MG63 (cell line): ENCODE measurements at places on chromosomes 12 and 14.
A peak's percentile ranks its signal among the peaks of the same experiment; 100 is the strongest.

- no peak for DNase-seq
These were observed 101.7 kb downstream of the ZFP36L1 start for GRCh38 chr14:68691031-68691791.

- peak; percentile 56 for DNase-seq
These were observed 1.5 kb downstream of the DDHD1 start for GRCh38 chr14:53151523-53152183.

DNA sequence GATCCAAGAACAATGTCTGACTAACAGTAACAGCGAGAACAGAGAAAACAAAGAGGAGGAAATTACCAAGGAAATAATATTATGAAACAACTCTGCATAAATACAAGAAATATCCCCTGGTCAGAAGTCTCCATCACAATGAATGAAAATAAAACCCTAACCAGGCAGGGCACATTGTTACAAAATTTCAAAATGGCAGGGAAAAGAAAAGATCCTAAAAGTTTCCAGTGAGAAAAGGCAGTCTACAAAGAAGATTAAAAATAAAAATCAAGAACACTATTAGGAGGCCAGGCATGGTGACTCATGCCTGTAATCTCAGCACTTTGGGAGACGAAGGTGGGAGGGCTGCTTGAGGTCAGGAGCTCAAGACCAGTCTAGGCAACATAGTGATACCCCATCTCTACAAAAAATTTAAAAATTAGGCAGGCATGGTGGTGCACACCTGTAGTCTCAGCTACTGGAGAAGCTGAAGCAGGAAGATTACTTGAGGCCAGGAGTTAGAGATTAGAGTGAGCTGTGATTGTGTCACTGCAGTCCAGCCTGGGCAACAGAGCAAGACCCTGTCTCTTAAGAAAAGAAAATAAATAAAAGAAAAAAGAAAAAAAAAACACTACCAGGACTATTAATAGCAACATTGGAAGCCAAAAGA lies 47.8 kb downstream of the FERMT2 start:
- DNase-seq = peak; percentile 38

DNA sequence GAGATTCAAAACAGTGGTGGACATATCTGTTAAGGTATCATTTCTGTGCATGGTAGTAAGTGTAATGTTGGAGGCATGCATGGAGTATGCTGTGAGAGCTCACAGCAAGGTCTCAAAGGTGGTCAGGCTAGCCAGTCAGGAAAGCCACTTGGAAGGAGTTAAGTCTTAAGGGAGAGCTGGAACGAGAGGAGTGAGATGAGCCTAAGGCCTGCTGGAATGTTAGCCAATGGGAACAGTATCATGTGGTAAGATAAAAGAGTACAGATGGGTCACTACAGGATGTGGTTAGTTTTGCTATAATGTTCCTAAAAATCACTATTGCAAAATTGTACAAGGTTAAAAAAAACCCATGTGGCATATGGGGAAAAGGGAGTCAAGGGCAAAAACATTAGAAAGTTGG lies 311.7 kb upstream of the E2F7 start:
- no peak for DNase-seq

DNA sequence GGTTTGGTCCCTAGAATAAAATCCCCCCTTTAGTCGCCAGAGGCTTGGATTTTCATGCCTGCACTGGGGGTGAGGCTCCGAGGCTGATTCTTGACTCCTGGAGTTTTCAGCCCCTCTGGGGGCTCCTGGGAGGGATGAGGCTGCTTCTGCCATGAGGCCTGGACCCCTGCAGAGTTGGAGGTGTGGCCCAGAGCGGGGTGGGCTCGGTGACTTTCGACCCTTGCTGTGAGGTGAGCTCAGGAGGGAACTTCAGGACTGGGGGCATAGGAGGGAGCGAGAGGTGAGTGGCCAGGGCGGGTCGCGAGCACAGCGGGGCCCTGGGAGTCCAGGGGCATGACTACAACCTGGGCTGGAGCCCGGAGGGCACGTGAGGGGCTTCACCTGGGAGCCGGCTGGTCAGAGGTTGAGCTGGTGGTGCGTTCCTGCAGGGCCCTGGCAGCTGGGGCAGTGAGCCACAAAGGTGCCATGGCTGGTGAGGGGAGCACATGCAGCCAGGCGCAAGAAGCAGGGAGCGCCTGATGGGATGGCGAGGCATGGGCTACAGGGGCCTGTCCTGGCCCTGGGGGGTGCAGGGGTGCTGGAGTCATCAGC lies 168.2 kb downstream of the KIF26A start:
- no peak for DNase-seq

DNA sequence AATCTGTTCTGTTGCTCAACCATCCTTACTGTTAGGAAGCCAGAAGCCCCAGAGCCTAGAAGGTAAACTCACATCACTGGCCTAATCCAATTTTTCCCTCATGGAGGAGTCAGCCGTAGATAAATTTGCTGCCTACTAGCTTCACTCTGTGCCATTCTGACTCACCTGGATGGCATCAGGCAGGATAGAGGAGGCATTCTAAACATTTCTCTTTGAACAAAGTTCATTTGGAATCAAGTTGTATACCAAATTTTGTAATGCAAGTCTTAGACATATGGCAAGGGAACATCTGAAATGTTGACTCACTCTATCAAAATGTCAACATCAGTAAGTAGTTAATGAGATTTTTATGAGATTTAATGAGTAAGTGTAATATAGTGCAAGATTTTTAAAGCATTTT lies 13.6 kb upstream of the TBC1D30 start:
- DNase-seq = peak; percentile 44

DNA sequence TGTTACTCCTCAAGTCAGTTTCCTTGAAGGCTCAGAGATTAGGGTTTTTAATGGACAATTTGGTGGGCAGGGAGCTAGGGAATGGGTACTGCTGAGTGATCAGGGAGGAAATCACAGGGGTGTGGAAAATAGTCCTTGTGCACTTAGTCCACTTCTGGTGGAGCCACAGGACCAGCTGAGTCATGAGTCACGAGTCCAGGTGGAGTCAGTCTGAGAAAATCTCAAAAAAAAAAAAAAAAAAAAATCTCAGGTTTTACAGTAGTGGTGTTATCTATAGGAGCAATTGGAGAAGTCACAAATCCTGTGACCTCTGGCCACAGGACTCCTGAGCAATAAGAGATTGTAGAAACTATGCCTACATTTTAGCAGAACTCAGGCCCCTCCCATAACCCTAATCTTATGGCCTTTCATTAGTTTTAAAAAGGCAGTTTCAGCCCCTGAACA lies 28.2 kb upstream of the AMN1 start:
- DNase-seq = peak; percentile 21

- DNase-seq = no peak
These were observed 25.9 kb downstream of the UBE2N start for GRCh38 chr12:93415723-93416464.

GRCh38 chr12:27573972-27574371 lies 50.0 kb downstream of the PPFIBP1 start:
- DNase-seq = peak; percentile 76

- DNase-seq = no peak
These were observed 45.4 kb downstream of the KDM2B start for GRCh38 chr12:121535150-121536053.

DNA sequence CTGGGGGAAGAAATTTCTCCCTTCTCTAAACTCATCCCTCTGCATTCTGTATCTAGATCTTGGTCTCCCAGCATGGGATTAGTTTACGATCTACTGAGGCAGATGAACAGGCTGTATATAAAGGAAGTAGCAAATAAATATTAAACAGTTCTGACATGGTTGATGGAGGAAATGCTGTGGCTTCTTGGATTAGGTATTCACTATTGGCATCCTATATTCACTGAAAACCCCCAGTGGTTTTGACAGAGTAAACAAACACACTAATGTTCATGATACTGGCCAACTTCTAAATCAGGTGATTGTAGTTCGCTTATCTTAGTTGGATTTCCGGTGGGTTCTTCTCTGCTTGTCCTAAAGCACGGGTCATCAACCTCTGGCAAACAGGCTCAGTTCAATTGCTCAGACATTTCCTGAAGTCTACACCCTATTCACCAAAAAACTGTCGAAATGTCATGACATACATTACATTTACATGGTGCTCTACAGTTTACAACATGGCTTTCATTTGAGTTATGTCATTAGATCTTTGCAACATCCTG lies 433.9 kb downstream of the EGLN3 start:
- DNase-seq = no peak

GRCh38 chr12:26128168-26128567 lies 3.3 kb upstream of the BHLHE41 start:
- no peak for DNase-seq

- no peak for DNase-seq
These were observed 36.8 kb upstream of the VWF start for GRCh38 chr12:6161124-6161882.

DNA sequence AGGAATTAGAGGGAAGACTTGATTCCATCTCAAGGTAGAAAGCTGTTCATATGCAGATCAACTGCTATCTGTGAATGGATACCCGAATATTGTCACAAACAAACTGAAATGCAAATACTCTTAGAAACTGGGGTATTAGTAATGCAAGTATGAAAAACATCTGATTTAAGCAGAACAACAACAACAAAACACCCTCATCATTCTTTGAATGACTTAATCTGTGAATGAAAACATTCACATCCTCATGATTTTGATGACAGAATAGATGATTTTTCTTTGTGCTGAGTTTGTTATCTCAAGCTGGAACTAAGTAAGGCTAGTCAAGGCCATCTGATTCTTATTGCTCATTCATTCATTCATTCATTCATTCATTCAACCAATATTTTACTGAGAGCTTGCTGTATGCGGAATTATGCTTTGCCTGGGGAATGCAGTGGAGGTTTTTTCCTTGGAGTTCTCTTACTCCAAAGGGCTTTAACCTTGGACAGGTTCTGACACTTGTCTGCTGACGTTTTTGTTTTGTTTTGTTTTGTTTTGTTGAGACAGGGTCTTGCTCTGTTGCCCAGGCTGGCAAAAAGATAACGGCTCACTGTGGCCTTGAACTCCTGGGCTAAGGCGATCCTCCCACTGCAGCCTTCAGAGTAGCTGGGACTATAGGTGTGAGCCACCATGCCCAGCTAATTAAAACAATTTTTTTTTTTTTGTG lies 23.3 kb downstream of the OR10G3 start:
- DNase-seq = no peak

GRCh38 chr14:68791902-68792677 lies 777 bp downstream of the ZFP36L1 start:
- DNase-seq = no peak

- DNase-seq = peak; percentile 25
These were observed 28.8 kb downstream of the RPGRIP1 start for GRCh38 chr14:21308479-21309237.

- no peak for DNase-seq
These were observed 10.2 kb upstream of the FLRT2 start for GRCh38 chr14:85519661-85520305.

- no peak for DNase-seq
These were observed 49.0 kb downstream of the NTF3 start for GRCh38 chr12:5480938-5481303.
